ENCODE measurements at places on chromosomes 11 and 22.
A peak's percentile ranks its signal among the peaks of the same experiment; 100 is the strongest.

DNA sequence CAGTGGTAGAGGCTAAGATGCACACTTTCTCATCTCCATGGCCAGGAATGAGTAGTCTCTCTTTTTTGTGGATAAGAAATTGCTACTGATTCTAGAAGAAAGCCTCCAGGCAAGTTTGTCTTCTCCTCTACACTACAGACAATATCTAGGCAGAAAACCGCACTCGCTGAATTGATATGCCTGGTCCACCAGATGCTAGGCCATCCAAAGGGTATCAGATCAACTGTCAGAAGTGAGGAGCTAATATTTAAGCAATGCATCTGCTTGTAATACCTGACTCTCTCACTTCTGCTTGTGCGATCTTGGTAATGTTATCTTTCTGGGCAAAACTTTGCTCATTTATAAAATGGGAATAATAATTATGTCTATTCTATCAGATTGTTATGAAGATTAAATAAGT, 45.0 kb downstream of the CASP12 start:
- DNase-seq: no peak

- DNase-seq: no peak
Measured at GRCh38 chr11:72411623-72412419, 22.5 kb downstream of the CLPB start.

DNA sequence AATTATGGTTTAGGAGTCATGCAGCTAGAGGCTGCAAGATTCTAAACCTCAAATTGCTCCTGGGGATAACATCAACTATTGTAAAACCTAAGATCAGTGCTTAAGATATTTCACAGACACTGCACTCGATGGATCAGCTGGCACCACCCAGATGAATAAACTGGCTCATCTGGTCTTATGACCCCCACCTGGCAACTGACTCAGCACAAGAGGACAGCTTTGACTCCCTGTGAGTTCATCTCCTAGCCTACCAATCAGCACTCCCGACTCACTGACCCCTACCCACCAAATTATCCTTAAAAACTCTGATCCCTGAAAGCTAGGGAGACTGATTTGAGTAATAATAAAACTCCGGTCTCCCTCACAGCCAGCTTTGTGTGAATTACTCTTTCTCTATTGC, 782 bp upstream of the TTC12 start:
- DNase-seq: no peak

- DNase-seq: no peak
Measured at GRCh38 chr11:34795641-34796040, 120.5 kb downstream of the APIP start.

DNA sequence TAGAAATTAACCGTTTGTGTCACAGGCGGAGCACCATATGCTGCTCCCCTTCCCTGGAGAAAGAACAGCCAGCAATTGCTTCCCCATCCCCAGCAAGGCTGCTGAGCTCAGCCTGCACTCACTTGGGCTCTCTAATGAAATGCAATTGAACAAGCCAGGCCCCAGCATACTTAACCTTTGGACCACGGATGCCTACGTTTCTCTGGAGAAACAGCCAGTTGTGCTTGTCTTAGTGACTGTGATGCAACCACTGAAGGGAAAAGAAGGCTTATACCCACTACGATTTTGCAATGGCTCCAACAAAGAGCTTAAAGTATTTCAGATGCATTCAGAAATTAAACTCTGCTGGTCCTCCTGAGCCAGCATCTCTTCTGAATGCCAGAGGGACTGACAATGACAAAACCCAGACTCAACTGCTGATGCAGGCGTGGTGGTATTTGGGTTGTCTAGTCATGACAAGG, 51.3 kb upstream of the SESN3 start:
- DNase-seq: no peak

DNA sequence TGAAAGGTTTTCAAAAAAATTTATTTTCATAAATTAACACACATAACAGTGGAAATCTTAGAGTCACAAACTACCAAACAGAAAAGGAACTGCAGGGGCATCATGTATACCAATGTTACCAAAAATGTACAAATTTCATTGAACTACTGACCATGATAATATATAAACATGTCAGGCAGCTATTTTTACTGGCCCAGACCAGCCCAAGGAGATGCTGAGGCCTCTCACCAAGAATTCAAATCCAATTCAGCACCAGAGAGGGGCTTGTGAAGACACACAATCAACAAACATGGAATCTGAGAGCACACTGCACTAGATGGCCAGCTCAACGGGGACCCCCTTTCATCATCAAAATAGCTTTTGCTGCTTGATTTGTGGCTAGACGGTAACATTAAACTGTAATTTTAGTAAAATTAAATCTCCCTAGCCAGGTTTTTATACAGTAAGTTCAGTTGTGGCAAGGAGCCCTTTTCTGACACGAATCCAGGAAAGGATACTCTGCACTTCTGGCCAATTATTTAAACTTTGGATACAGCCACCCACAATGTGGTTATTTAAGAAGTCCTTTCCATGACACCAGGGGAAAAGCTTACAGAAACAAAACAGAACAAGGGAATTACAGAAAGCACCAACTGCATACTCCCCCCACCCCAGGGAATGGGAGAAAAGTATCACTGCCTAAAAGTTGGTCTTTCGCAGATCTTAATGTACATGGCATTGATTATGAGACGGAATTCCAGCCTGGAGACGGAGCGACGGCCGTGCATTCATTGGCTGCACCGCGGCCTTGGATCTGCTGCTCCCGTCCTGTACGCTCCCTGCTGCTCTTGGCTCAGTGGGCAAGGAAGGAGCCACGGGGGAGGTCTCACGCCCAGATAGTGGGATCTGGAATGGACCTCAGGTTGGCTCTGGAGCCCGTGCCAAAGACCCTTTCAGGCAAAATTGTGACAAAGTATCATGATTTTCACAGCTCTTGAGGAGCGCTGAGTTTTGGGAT, 19.6 kb upstream of the PISD start:
- DNase-seq: no peak

DNA sequence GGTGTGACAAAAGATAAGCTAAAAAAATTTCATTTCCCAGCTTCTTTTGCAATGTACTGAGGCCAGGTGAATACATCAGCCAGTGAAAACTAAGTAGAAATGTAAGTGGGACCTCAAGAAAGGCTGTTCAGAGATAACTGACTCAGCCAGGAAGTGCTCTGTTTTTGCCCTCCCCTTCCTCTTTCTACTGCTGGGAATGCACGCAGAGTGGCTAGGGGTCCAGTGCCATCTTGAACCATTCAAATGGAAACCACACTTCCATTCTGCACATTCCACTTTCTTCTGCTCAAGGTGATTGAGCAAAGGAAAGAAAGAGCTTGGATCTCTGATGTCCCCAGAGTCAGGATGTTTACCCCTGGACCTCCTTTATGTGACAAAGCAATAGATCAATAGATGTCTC, 27.8 kb upstream of the LMO2 start:
- DNase-seq: no peak

- no peak for DNase-seq
Measured at GRCh38 chr22:39873965-39874364, 19.6 kb downstream of the ENTHD1 start.

GRCh38 chr11:128840137-128840536, 27.0 kb downstream of the KCNJ1 start:
- no peak for DNase-seq

DNA sequence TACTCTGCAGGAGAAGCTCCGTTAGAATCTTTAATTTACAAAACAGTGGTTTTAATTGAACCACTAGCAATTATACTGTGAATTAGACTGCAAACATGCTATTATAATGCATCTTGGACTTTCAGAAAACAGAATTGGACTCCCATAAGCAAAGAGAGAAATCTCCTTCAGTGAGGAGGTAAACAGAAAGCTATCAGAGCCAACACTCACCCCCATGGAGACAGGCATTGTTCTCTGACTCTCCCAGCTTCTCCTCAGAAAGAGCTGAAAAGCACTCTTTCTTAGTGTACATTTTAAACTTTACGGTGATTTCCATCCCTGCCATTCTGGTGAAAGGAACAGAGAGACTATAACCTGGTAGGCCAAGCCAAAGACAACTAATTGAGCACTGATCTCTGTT, 176.9 kb downstream of the GRIA4 start:
- no peak for DNase-seq

- peak; percentile 80 for DNase-seq
Measured at GRCh38 chr22:43945632-43946383, 9.4 kb upstream of the SAMM50 start.

- DNase-seq: peak; percentile 79
Measured at GRCh38 chr11:64148226-64148916, 17.5 kb downstream of the MACROD1 start.

DNA sequence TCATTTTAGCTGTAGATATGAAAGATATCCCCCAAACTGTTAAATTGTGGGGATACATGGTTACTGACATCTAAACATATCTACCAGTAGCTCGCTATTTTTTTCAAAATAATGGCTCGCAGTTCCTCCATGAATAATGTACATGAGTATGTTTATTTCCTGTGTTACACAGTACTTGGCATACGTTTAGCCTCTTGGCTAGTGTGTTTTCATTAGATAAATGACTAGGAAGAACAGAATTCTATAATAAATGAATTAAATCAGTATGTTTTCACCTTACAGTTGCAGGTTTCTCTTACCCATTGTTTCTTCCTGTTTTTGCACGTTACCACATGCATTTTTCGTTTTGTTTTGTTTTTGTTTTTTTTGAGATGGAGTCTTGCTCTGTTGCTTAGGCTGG, 21.8 kb downstream of the RNF169 start:
- DNase-seq: no peak

DNA sequence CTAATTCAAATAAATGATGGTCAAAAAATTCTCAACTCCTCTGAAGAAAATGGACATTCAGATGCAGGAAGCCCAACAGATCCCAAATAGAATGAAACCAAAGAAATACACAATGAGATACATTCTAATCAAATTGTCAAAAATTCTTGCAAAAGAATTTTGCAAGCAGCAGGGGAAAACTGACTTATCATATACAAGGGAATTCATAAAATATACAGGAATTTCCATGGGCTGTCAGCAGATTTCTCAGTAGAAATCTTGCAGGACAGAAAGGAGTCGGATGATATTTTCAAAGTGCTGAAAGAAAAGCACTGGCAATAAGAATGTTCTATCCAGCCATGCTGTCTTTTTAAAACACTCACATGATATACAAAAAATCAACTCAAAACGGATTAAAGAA, 194.6 kb upstream of the ZC3H12C start:
- no peak for DNase-seq

- DNase-seq: peak; percentile 33
Measured at GRCh38 chr11:2211113-2211971, 39.7 kb upstream of the TH start.

DNA sequence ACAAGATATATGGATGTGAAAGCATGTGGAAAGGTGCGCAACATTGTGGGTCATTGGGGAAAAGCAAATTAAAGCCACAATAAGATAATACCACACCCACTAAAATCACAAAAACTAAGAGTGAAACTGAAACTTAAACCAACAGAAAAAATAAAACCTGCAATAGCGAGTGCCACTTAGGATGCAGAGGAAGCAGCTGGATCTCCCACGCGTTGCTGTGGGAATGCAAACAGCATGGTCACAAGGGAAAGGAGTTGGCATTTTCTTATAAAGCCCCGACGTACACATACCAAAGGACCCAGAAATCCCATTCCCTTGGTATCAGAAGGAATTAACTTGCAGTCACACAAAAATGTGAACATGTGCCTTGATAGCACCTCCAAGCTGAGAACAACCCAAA, 712.0 kb downstream of the TBC1D22A start:
- no peak for DNase-seq

GRCh38 chr11:131682373-131683015, 312.1 kb downstream of the NTM start:
- DNase-seq: peak; percentile 11

GRCh38 chr11:126359431-126360048, 4.1 kb downstream of the ST3GAL4 start:
- no peak for DNase-seq

GRCh38 chr22:35582218-35582860, 34.8 kb downstream of the MB start:
- no peak for DNase-seq

GRCh38 chr11:130908770-130909625, 7.3 kb downstream of the SNX19 start:
- no peak for DNase-seq

DNA sequence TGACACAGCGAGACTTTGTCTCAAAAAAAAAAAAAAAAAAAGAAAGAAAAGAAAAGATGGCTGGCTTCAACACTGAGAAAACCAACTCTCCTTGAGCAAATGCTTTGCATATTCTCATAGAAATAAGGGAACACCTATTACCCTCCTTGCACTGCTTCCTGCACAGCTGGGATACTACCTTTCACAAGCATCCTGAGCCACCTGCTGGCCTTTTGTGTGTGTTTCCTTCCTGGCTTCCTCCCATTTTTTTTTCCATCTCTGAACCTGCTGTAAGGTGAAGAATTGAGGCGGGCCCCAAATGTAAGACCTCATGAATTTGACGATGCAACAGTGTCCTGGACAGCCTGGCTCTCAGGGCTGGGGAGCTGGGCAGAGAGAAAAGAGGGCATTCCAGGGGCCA, 1.9 kb upstream of the RFPL3 start:
- DNase-seq: no peak

DNA sequence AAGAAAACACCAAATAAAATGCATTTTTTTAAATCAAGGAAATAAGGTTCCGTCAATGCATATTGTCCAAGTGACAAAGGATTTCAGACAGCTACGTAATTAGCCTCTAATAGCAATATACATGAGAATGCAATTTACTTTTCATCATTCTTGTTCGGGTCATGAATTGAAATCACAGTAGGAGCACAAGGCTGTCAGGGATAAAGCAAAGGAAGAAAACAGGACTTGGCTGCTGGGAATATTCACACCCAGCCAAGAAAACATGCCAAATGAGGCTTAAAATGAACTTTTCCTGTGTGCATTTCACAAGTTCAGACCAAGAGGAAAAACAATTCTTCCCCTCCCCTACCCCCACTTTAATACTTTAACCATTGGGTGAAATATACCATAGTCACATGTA, 188.6 kb downstream of the CWF19L2 start:
- DNase-seq: no peak

DNA sequence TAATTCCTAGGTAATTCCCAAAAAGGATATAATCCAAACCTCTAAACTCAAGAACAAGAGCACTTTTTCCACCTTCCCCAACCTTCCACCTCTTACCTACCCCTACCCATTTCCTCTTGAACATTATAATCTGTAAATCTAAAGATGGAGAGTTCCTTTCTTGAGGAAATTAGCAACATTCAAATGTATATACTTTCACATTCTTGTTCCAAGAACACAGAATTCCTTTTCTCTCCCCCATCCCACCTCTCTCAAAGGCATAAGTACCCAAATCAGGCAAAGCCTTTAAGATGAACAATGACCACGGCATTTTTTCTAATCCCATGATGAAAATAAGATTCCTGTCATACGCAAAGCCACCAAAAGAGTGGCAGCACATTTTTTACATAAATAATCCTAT, 18.3 kb downstream of the RRAS2 start:
- DNase-seq: no peak

- no peak for DNase-seq
Measured at GRCh38 chr11:81286550-81286949, 1447.1 kb downstream of the FAM181B start.

DNA sequence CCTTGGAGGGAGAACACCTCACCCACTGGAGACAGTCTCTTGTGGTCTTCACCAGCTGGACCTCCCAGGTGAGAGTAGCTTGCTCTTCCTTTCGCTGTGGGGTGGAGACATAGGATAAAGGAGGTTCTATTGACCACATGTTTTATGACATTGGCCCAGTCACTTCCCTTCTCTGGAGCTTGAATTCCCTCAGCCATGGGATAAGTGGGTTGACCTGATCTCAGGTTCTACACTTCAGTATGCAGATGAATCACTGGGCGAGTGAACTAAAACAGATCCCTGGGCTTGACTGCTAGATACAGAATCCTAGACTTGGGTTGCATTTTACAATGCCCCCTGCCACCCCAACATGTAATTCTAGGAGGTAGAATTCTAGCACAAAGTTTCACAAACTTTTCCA, 54.8 kb upstream of the PRSS23 start:
- DNase-seq: no peak

All from activated CD8-positive, alpha-beta memory T cell treated with anti-CD3 and anti-CD28 coated beads, Interleukin-2, amount 10 ng/mL, durations not matched to agents 7 days and 5 days (primary cell).